Occipital lobe (tissue), 3 donors: ENCODE measurements at places on chromosomes 13 and 19. TPM values are rescaled to one million over a fixed set of nuclear protein-coding genes. Genes with fewer than 3 reads are reported as not detected.

DNA sequence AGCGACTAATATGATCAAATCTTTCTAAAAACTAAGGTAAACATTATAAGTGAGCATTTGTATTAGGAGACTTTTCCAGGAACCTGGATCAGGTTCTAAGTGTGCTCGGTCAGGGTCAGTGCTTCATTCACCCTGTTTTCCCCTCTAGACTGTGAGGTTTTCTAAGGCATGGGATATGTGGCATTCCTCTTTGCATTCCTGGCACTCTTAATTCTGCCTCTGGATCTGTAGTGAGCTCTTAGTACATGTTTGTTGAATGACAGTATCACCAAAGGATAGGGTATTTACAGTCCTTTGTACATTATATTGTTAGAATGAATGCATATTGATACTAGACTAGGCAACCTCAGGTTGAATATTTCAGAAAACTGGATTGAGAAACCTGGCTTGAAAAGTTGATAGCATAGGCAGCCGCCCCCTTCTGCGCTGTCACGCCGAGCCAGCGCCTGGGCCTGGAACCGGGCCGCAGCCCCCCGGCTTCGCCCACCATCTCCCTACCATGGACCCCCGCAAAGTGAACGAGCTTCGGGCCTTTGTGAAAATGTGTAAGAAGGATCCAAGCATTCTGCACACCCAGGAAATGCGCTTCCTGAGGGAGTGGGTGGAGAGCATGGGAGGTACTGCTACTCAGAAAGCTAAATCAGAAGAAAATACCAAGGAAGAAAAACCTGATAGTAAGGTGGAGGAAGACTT, 156.5 kb downstream of the KCNRG start:
- DNase-seq: no peak

COL5A3 gene
- total RNA-seq: 1.2 TPM

DNA sequence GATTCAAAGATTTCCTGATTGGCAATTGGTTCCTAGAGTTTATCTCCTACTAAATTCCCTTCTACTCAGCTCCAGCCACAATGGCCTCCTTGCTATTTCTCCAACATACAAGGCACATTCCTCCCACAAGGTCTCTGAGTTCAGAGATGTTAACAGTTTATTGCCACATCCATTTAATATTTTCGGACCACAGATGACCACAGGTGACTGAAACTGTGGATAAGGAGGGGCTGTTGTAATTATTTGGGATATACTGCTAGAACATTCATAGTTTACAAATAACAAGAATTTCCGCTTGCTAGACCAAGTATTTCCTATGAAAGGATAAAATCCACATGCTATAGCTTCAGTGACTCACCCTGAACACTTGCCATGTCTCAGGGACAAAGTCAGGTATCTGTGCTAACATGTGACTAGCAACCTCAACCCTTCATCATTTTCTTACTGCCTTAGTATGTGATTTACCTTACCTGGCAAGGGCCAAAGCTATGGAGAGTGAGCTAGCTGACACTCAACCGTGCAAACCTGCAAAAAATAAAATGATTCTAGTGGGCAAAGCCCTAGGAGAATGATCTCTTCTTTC, 117.7 kb downstream of the TBC1D4 start:
- no peak for DNase-seq

- no peak for DNase-seq
Observed at GRCh38 chr19:44755219-44755618, 6.7 kb downstream of the BCL3 start.

DNA sequence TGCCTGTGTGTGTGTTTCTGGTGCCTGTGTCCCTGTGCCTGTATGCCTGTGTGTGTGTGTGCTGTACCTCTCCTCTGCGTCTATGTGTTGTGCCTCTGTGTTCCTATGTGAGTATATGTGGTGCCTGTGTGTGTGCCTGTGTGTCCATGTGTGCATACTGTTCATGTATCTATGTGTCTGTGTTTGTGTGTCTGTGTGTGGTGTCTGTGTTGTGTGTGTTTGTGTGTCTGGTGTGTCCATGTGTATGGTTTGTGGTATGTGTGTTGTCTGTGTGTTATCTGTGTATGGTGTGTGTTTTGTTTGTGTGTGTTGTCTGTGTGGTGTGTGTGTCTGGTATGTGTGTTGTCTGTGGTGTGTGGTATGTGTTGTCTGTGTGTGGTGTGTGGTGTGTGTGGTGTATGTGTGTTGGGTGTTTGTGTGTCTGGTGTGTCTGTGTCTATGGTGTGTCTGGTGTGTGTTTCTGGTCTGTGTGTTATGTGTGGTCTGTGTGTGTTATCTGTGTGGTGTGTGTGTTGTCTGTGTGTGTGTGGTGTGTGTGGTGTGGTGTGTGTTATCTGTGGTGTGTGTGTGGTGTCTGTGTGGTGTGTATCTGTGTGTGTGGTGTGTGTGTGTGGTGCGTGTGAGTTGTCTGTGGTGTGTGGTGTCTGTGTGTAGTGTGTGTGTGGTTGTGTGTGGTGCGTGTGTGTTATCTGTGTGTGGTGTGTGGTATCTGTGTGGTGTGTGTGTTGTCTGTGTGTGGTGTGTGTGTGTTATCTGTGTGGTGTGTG, 20.4 kb downstream of the HDGFL2 start:
- DNase-seq: no peak
